ENCODE measurements at places on chromosomes 5 and 9.

- DNase-seq = no peak
These were observed 52.9 kb downstream of the BARX1 start for GRCh38 chr9:93902051-93902779.

- no peak for DNase-seq
These were observed 51.3 kb upstream of the PITX1 start for GRCh38 chr5:135085133-135085935.

DNA sequence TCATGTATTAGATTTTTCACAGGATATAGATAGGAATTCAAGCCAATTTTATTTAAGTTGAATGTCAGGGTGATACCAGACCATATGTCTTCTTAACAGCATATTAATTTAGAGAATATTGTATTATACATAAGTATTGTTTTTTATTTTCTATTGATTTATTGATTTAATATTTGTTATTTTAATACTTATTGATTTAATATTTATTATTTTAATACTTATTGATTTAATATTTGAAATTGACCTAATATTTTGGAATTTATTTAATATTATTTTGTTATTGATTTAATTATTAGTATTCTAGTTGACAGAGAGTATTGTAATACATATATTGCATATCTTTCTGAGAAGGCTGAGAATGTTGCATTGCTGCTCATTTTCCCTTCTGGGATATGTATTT, 1411.8 kb upstream of the ACO1 start:
- DNase-seq = no peak

DNA sequence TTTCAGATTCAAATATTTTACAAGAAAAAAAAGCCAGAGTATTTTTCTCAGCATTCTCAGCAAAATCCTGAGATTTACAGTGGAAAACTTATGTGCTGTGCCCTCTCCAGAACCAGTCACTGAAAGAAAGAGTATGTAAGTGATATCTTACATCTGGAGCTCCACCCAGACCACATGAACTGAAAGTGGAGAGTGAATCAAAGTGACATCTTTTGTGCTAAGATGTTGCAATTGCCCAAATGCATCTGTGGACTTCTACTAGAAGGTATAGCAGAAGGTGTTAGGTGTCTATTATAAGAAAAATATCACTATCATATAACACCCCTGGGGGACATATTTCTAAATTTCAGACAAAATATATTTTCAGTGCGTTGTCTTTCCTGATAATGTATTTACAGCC, 49.0 kb upstream of the RIC1 start:
- DNase-seq = no peak

GRCh38 chr9:17876687-17877086, 297.8 kb downstream of the SH3GL2 start:
- DNase-seq = no peak

- DNase-seq = no peak
These were observed 98.5 kb downstream of the OSMR start for GRCh38 chr5:38944282-38944681.

DNA sequence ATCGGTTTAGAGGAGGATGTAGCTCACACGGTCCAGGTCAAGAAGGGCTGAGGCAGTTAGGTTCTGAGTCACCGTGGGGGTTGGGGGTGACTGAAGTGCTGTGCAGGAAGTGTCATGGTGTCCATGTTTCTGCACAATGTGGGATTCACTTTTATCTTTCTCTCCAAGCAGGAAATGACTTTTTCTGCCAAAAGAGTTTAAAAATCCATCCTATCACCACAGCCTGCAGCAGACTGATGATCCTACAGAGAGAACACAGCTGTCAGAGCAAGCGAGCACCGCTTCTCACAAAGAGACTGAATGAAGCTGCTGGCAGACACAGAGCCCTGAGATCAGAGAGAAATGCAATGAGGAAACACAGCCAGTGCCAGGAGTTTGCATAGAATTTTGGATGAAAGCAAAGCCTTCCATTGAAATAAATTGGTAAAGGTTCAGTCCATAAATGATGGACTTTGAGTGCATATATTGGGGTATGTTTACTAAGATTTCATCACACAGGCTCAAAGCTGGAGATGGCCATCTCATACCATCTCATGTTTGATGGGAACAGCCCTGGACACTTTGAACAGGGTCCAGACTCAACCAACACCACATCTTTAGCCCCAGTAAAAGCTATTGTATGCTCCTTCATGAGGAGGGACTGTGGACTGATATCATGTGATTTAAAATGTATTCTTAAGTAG, 213.9 kb upstream of the FBXL7 start:
- no peak for DNase-seq

GRCh38 chr5:88691230-88691582, 191.8 kb downstream of the MEF2C start:
- no peak for DNase-seq

GRCh38 chr9:133861692-133862091, 123.5 kb upstream of the SARDH start:
- no peak for DNase-seq

GRCh38 chr5:80124121-80124918, 89.2 kb downstream of the THBS4 start:
- no peak for DNase-seq

DNA sequence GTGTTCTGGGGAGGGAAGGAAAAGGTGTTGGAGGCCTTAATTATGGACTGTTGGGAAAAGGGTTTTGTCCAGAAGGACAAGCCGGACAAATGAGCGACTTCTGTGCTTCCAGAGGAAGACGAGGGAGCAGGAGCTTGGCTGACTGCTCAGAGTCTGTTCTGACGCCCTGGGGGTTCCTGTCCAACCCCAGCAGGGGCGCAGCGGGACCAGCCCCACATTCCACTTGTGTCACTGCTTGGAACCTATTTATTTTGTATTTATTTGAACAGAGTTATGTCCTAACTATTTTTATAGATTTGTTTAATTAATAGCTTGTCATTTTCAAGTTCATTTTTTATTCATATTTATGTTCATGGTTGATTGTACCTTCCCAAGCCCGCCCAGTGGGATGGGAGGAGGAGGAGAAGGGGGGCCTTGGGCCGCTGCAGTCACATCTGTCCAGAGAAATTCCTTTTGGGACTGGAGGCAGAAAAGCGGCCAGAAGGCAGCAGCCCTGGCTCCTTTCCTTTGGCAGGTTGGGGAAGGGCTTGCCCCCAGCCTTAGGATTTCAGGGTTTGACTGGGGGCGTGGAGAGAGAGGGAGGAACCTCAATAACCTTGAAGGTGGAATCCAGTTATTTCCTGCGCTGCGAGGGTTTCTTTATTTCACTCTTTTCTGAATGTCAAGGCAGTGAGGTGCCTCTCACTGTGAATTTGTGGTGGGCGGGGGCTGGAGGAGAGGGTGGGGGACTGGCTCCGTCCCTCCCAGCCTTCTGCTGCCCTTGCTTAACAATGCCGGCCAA, 19.1 kb downstream of the PTGES2 start:
- DNase-seq = no peak

DNA sequence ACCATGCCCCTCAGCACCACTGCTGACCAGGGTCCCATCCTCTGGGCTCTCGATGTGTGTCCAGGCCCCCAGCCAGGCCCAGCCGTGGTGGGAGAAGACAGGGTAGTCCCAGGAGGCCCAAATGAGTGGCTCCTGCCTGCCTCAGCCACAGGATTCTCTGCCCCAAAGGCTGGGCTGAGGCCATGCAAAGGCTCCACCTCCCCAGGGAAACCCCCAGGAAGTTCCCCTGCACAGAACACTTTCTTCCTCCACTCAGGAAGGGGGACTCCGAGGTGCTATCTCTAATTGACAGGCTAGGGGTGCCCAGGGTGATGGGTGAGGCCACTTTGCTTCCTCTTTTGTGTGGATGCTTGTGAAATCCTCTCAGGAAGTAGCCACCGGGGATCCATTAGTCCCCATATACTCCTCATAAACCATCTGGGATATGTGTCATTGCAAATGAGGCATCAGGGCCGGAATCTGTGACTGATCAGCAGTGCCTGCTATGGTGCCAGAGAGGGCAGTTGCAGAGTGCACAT, 23.1 kb upstream of the TDRD7 start:
- no peak for DNase-seq

DNA sequence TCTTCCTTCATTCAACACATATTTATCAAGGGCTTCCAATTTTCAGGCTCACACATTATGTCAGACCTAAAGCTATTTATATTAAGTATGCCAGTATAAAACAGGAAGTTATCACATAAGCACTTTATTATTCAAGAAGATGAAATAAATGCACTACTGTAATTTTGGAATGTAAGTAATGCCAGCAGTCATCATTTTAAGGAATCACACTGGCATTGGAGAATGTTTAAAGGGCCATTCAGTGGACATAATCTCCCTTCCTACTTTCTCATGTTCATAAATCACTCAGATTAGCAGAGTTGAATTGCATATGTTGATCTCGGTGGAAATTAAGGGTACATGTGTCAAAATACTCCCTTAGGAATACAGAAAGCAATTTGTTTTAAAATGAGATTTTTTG, 164.4 kb downstream of the GIN1 start:
- DNase-seq = no peak

GRCh38 chr5:134851307-134851923, 5.6 kb downstream of the C5orf24 start:
- DNase-seq = peak; percentile 17

DNA sequence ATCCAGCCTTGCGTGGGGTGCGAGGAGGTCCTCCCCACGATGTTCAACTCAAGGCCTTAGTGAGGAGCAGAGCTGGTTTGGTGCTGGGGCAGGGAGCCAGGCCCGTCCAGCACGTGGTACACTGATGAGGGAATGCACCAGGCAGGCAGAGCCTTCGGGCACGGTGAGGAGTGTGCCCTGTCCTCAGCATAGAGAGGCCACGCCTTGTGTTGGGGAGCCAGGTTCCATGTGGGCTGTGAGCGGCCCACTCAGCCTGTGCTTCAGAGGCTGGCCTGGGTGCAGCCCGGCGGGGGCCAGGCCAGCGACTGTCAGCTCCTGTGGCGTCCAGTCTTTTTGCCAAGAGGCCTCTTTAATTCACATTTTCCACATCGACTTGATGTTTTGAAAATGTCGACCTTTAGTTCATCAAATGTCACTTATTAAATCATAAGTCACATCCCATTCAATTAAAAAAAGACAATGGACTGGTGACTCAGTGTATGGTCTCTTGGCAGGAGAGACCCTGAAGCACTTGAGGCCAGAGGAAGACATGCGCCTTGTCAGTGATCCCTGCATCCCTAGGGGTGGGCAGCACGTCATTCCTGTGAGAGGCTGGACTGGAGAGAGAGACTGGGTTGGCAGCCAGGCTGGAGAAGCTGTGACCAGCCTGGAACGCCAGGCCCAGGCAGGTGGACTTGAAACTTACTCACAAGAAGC, 21.7 kb downstream of the ERGIC1 start:
- DNase-seq = no peak

DNA sequence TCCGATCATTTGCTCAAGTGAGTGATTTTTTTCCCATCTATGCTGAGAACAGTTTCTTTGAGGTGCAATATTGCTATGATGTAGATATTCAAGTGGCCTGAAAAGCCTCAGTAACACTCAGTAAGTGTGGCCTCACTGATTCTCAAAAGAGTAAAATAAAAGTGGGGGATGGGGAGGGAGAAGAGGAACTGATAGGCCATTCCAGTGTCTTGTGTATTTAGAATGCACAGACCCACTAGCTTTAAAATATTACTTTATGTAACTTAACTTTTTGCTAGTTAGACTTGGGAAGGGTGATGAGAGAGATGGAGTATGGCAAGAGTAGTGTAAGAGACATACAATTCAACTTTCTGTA, 79.5 kb upstream of the ZNF608 start:
- DNase-seq = no peak

GRCh38 chr5:119895066-119895465, 265.7 kb downstream of the FAM170A start:
- DNase-seq = no peak

DNA sequence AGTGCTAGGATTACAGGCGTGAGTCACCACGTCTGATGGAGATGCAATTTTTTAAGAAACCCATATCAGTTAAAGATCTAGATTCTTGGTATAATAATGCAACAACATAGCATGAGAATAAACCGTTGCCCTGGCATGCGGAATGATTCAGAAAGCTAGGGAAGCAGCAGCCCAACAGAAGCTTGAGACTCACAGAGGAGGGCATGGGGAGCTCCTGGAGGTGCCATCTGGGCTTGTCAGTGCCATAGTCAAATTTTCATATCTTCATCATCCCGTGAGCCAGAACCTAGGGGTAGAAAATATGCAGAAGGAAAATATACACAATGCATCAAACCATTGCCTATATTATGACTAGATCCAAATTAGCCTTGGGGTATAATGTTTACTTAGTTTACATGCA, 118.7 kb upstream of the ADAMTS16 start:
- no peak for DNase-seq

DNA sequence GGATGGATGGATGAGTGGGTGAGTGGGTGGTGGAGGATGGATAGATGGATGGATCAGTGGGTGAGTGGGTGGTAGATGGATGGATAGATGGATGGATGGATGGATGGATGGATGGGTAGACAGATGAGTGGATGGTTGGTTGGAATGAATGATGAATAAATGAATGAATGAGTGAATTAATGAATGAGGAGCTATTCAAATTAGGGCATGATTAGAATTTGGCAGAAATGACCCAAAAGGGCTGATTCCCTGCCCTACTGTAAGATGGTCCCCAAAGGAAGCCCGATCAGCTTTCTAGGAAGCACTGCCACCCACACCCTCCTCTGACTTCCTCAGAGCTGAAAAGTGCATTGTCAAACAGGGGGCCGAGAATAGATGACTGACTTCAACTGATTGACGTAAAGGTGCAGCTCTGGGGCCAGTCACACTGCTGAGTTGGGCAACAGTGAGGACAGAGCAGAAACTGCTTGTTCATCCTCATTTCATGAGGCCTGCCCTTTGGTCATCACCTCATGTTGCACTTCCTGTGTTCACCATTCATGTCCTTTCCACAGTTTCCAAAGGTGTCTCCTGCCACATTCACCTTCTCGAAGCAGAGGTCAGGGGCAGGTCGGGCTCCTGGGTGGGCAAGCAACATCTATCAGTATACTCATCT, 34.3 kb downstream of the NIPAL4 start:
- no peak for DNase-seq

DNA sequence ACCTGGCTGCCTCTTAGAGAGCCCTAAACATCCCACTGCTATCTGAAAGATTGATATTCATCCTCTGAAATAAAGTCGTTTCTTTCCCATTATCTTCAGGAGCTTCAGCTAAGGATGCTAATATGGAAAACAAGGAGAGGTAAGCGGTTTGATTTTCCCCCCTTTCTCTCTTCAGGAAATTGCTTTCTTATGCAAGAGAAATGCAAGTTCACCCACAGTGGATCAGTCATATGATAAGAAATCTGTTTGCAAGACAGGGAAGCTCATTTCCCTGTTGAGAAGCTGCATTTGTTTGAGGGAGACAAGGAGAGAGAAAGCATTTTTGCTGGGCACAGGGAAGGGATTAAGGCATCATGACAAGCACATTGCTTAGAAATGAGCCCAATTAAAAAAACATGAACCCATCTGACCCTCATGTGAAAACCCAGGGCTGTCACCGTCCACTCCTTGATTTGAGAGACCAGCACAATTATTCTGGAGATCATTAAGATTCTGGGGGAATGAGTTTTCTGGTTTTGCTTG, 53.7 kb upstream of the BOD1 start:
- no peak for DNase-seq

GRCh38 chr5:72378639-72379289, 58.6 kb downstream of the PTCD2 start:
- DNase-seq = no peak
